CD4-positive, alpha-beta T cell treated with Interleukin-17A for 1 hour (primary cell): ENCODE measurements at places on chromosomes 5 and 9.

DNA sequence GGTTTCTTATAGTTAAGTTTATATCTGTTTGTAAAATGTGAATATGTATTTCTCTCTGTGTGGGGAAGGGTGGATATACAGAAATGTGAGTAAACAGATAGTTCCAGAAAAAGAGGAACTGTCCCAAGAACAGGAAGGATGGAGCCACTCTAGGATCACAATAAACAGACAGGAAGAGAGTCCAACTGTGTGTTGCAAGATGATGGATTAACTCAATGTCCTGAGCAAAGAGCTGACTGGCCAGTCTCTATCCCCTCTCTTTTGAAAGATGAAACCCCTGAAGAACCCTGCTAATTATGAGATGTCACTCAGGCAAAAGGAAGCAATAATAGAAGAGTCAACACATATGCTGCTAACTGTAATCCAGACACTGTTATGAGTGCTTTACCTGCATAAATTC, 202.7 kb downstream of the SEMA6A start:
- no peak for DNase-seq

DNA sequence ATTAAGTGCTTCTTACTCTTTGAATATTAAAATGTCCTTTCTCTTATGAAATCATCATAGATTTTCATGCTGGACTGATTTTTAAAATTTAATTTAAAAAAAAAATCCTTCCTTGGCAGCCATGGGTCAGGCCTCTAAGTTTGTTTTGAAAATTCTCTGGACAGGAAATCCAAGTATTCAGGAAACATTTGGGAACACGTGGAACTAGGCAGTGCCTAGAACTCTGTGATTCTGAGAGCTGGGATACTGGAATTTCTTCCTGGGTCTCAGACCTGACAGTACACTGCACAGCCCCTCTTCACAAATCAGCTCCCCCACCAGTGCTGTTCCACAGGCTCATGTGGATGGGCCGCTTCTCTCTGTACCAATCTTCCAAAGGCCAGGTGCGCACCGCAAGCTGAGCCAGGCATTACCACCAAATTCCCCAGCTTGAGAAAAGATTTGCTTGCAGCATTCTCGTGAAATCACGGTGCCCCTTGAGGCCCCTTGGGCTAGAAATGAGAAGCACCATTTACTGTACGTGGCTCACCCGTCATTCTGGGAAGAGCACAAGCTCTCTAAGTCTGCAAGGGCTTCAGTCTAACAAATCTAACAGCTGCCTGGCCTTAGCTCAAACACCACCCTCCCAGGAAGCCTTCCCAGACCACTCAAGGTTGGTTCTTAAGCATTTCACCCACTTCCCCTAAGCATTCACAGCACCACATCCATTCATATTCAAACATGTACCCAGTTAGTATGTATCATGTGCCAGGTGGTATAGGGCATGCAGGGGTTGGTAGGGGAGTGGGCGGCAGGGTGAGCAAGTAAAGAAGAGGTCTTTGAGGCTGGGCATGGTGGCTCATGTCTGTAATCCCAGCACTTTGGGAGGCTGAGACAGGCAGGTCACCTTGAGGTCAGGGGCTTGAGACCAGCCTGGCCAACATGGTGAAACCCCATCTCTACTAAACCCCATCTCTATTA, 26.5 kb downstream of the B4GALT1 start:
- DNase-seq: no peak

DNA sequence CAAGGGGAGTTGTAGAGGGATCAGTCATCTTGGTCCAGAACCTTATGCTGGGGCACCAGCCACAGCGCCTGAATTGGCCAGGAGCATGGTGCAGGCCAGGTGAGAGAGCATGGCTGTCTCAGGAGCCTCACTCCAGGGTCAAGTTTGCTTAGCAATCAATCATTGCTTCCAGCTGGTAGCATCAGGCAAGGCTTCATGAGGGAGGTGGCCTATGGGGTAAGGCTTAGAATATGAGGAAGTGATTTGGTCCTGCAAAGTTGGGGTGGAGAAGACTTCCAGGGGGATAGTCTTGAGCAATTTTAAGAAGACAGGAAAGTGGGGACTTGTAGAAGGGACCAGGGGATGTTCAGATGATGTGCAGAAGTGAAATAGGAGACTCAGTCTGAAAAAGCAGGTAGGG, 53.9 kb upstream of the PITX1 start:
- DNase-seq: no peak

DNA sequence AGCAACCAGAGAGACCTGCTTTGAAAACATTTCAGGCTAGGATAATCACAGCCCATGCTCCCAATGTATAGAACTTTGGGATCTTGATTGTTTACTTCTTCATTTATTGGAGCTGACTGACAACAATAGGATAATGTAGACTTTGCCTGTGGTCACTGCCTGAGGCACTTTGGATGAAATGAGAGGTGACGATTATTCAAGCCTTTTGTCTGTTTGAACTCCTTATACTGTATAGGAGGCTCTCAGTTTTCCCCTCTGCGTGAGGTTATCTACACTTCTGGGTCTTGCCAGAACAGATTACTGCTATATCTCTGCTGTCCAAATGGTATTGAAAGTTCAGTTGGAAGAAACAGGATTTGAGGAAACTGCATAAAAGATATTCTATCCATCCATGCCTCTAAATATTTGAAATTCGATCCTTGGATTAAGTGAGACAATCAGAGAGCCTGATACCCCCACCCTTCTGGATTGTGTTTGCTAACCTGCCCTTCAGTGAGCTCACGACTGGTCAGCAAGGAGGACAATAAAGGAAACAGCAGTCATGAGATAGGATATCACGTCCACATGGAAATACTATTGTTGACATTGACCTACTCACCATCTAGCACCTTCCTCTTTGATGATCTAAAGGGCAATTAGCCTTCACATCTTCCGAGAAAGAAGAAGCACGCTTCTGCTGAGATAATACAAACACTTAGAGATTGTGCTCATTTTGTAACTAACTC, 98.1 kb downstream of the DOCK8 start:
- DNase-seq: no peak

GRCh38 chr9:131628459-131629225, 83.3 kb downstream of the PRRT1B start:
- peak; percentile 73 for DNase-seq

GRCh38 chr9:109193974-109194556, 27.0 kb upstream of the FRRS1L start:
- no peak for DNase-seq

DNA sequence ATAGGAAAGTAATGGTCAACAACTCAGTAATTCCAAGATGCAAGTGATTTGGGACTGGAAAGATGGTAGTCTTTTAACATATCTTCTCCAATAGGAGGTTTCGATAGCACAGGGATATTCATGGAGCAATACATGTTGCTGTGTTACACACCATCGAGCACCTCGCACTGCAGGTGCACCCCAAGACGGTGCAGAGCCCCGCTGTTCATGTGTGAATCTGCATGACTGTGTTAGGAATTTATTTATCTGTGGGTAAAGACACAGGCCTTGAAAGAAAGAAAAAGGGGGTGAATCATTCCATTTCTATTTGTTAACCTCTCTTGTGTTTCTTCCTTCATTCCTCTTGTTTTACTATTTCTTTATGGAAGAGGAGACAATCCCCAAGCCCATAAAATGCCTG, 217.1 kb downstream of the EBF1 start:
- no peak for DNase-seq

DNA sequence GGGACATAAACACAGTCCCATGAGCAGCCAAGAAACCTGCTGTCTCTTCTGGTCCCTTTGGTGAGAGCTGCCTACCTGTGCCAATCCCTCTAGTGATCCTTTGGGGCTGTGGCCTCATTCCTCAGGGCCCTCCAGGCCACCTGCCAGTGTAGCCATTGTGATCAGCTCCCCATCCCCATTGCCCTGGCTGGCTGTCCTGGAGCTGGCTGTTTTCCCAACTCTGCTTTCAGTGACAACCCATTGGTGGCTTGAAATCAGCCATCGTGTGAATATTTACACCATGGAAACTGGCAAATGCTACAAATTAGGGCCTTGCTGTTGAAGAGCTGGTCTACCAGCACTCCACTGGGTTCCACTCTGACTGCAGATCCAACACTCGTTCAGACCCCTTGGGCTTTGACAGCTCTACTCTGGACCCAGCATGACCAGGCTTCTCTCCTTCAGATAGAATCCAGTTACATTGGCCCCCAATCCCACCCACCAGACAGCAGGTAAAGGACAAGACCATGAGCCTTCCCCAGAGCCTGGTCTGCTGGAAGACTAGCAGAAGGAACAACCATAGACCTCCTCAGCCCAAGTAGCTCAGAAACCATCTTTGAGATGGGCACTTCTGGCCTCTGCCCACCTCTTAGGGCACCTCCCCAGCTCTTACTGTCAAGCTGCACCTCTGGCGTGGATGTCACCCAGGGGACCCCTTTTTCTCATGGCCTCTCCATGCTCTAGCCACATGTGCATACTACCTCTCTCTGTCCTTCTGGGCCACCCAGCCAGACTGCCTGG, 69.2 kb upstream of the NEK6 start:
- DNase-seq: no peak

DNA sequence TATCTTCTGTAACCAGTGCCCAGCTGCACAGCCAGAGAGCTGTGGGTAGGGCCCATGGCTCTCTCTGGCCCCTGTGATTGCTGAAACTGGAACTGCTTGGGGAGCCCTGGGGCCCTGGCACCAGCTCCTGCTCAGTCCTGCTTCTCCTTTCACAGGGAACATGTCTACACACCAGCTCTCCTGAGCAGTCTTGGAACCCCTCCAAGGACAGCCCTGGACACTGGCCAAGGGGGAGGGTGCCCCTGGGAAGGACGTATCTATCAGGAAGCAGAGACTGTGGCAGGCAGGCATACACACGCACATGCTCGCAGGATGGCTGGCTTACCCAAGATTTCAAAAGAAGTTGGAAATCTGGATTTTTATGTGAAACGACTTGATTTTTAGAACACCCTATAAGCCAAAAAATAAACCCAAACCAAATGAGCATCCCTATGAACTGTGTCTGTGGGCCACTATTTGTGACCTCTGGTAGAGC, 8.8 kb upstream of the TRAF1 start:
- DNase-seq: peak; percentile 48

DNA sequence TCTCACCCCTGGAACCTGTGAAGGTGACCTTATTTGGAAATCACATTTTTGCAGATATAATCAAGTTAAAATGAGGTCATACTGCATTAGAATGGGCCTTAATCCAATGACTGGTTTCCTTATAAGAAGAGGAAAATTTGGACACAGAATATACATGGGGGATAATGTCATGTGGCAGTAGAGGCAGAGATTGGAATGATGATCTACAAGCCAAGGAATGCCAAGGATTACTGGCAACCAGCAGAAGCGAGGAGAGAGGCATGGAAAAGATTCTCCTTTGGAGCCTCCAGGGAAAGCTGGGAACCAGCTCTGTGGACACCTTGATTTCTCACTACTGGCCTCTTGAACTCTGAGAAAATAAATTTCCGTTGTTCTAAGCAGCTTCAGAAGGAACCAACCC, 20.2 kb upstream of the CEP78 start:
- no peak for DNase-seq

- no peak for DNase-seq
Measured at GRCh38 chr9:124513376-124513994, 6.3 kb upstream of the NR5A1 start.

DNA sequence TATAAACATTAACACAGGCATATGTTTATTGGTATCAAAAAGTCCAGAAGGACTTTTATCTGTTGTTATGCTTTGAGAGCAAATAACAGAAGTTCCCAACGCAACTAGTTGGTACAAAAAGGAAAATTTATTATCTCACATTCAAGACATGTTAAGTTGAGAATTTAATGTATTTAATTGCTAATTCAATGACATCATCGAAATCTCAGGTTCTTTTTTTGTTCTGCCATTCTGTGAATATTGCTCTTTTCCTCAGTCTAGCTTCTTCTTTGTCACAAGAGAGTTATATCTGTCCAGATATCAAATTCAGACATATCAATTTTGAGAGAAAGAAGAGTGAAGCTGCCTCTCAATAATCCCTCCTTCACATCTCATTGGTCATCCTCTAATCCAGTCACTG, 307.6 kb upstream of the PCSK5 start:
- DNase-seq: no peak

GRCh38 chr5:151483647-151484046, 36.2 kb downstream of the SLC36A1 start:
- no peak for DNase-seq

DNA sequence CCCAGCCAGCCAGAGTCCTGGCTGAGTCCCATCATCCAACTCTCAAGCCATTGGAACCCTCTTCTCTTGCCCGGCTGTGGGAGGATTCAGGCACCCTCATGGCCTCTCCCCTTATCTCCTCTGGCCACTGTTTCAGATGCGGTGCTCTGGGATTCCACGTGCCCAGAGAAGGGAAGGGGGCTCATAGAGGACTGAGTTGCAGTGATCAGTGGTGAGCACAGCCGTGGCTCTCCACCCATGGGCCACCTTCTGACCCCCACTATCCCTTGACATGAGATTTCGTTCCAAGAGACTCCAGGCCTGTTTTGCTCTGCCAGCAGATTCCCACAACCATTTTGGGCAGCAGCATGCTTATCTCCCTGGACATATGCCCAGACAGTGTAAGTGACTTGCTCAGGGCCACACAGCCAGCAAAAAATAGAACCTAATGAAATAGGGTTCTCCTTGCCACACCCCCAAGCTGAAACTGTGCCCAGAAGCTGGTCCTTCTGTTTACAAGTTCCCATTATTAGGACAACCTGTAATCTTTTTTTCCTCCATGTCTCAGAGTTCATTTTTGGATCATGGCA, 2.7 kb downstream of the GPX3 start:
- no peak for DNase-seq

- no peak for DNase-seq
Measured at GRCh38 chr5:6907320-6907918, 194.2 kb downstream of the TENT4A start.

- no peak for DNase-seq
Measured at GRCh38 chr5:113371721-113372196, 63.0 kb downstream of the TSSK1B start.

GRCh38 chr5:42993516-42994245, 46.4 kb downstream of the ANXA2R start:
- peak; percentile 80 for DNase-seq

DNA sequence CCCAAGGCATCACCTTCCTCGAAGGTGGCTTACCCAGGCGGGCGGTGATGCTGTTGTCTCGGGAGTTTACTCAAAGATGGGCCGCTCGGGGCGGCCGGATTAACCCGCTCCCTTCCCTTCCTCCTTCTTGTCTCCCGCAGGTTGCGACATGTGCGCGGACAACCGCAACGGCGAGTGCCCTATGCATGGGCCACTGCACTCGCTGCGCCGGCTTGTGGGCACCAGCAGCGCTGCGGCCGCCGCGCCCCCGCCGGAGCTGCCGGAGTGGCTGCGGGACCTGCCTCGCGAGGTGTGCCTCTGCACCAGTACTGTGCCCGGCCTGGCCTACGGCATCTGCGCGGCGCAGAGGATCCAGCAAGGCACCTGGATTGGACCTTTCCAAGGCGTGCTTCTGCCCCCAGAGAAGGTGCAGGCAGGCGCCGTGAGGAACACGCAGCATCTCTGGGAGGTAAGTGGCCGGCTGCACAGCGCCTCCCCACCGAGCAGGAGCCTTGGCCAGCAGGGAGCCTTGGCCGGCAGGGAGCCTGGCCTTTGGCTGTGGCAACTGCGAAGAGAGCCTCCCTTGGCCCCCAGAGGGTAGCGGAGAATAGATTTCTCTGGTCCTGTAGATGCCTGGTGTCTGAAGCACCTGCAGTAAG, 10.6 kb downstream of the PRDM6 start:
- no peak for DNase-seq

- no peak for DNase-seq
Measured at GRCh38 chr5:159785656-159786055, 130.6 kb upstream of the ADRA1B start.
